NCI-H2171 treated with DMSO at 0.1 percent for 48 hours (cell line): ENCODE measurements at places on chromosomes 12 and 14.

- no peak for DNase-seq
Measured at GRCh38 chr14:74962493-74962892, 7.1 kb upstream of the PGF start.

DNA sequence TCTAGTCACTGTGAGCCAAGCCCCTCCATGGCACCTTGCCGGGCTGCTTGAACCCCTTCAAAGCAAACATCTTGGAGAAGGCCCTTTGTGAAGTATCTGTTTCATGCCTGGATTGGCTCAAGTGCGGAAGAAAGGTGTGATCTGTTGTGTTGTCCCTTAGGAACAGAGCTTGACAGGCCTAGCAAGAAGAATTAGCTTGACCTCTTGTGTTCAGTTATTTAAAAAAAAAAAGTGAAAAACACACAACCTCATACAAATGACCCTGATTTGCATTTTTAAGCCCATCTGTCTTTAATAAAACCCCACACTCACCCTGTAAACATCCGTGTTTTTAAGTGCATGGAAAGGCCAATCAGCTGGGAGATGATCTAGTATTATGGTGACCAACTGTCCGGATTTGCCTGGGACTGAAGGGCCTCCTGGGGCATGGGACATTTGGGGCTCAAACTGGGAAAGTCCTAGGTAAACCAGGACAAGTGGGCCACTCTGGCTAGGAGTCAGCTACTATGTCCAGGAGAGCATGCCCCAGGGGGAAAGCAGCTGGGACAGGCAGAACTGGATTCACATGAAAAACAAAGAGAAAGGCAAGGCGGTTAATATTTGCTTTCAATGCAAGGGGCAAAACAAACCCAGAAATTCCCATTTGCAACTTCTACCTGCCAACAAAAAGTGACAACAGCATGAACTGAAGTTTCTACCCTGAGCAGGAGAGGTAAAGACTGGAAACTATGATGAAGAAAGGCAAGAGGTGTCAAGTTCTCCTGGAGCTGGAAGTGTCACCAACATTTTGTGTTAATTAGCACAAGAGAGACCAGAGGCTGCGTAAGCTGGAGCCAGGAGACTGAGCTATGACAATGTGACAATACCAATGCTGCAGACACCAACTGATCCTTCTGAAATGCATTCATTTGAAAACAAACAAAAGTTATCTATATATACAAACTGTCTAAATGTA is 78.6 kb downstream of the CLMN start:
- no peak for DNase-seq

GRCh38 chr12:6614513-6615172 is 7.5 kb upstream of the CHD4 start:
- no peak for DNase-seq

DNA sequence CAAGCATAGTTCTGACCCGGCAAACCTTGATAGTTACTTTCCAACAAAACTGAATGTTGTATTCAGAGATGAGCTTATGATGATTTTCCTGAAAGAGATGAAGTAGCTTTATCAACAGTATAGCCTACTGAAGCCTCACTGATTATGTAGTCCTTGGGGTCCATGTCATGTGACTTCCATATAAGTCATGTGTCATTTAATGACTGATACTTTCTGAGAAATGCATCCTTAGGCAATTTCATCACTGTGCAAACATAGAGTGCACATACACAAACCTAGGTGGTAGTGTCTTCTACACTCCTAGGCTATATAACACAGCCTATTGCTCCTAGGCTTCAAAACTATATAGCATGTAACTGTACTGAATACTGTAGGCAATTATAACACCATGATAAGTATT is 28.5 kb upstream of the TUBA1C start:
- DNase-seq = no peak

GRCh38 chr12:65162609-65163008 is 6.8 kb upstream of the LEMD3 start:
- no peak for DNase-seq

DNA sequence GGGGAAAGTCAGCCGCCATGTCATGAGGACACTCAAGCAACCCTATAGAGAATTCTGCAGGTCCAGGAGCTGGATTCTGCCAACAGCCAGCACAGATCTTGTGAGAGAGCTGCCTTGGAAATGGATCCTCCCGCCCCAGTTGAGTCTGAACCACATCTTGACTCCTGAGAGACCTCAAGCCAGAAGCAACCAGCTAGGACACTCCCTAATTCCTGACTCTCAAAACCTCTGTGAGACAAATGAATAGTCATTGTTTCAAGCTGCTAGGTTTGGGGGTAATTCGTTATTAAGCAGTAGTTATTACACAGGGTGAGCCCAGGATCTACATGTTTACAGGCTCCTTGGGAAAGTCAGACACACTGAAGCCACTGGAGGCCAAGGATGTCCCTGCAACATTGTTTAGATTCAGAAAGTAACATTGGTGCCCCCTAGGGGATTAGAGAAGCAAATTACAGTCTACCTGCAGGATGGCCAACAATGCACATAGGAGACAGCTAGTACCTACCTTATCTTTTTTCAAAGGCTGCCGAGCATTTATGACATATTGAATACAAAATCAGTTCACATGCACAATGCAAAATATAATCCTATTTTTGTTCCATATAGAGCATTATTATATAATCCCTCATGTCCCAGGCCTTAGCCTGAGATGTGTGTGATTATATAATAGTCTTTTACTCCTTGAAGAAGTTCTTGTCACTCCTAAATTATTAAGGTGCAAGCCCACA is 57.9 kb upstream of the FICD start:
- peak; percentile 80 for DNase-seq

GRCh38 chr12:18546399-18546798 is 191.4 kb downstream of the PLCZ1 start:
- no peak for DNase-seq

DNA sequence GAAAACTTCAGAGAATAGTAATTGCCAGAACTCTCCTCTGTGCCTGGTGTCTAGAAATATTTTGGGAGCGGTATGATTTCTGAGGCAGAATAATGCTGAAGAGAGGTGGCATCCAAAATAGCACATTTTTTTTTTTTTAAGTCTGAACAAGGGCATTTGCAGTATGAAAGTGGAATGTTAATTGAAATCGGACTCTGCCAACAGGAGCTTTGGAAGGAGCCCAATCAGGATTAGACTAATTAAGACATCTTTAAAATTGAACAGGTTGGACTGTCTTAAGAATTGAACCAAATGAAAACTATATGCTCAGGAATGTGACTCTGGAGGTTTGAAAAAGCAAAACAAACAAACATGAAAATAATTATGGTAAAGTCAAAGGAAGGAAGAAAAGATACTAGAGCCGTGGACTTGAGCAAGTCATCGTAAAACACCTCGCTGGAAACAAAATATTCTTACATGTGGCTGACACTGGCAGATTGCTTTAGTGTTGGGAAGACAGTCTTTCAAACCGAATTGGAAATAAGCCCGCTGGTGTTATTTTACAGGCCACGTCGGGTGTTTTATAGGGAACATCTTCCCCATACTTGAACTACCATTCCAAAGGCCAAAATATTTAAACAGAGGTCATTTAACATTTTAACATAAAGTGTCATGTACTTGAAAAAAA is 436.3 kb downstream of the VRK1 start:
- DNase-seq = peak; percentile 16

GRCh38 chr12:116959845-116960514 is 49.2 kb downstream of the FBXW8 start:
- no peak for DNase-seq
